Effector CD8-positive, alpha-beta T cell (primary cell): ENCODE measurements at places on chromosomes 2 and 18.

GRCh38 chr2:126686841-126687485 lies 31.0 kb downstream of the GYPC start:
- DNase-seq = no peak

- DNase-seq = no peak
Measured at GRCh38 chr2:113060796-113061195, 1.8 kb downstream of the IL36RN start.

- DNase-seq = no peak
Measured at GRCh38 chr18:654601-655000, 2.9 kb upstream of the TYMS start.

- no peak for DNase-seq
Measured at GRCh38 chr18:70311726-70312125, 22.9 kb downstream of the SOCS6 start.

DNA sequence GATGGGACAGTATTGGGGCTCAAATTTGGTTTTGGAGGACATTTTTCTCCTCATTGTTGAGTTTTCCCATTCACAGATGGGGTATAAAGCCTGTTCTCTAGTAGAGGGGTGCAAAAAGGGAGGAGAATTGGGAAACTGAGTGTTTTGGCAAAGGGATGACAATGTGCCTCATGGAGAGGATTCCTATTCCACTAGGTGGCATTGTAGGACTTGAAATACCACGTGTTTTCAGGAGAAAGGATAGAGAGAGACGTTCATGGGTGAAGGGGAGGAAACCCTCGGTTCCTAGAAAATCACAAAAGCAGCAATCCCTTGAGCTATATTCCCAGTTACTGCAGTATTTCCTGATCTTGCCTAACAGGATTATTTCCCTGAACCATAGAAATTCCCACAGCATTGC lies 113.7 kb upstream of the SRD5A2 start:
- DNase-seq = no peak

GRCh38 chr2:74374509-74375205 lies 5.5 kb downstream of the DCTN1 start:
- no peak for DNase-seq

GRCh38 chr2:159613651-159614285 lies 2.6 kb downstream of the BAZ2B start:
- DNase-seq = no peak

- DNase-seq = no peak
Measured at GRCh38 chr2:215930505-215931253, 82.7 kb downstream of the MREG start.

DNA sequence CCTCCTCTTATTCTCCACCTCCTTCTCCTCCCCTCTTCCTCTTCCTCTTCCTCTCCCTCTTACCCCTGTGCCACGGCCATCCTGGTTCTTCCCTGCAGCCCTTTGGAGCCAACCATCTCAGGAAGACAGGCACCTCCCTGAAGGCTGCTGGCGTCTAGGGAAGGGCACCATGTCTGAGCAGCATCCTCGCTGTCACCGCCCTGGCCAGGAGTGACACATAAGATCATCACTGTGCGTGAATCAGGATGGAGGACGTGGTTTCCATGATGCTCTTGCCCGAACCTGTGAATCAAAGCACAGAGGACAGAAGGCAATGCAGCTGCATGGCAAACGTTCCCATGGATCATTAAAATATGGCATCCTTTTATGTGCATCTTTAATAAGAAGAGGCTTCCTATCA lies 236.0 kb downstream of the SH3BP4 start:
- DNase-seq = no peak

DNA sequence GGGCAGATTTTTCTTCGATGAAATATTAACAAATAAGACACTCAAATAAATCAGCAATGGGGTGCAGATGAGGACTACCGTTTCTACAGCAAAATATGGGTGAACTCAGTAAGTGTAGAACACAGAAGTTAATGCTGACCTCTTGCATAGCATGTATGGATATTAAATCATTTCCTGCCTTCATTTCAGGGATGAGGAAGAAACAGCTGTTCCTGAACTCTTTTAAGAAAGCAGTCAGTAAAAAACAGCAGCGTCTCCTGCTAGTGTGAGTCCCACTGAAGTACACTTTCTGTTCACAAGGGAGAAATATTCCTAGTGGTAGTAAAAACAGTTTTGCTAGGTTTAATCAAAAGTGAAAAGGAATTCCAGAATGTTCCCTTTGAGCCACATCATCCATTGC lies 379.0 kb downstream of the ZEB2 start:
- DNase-seq = no peak

DNA sequence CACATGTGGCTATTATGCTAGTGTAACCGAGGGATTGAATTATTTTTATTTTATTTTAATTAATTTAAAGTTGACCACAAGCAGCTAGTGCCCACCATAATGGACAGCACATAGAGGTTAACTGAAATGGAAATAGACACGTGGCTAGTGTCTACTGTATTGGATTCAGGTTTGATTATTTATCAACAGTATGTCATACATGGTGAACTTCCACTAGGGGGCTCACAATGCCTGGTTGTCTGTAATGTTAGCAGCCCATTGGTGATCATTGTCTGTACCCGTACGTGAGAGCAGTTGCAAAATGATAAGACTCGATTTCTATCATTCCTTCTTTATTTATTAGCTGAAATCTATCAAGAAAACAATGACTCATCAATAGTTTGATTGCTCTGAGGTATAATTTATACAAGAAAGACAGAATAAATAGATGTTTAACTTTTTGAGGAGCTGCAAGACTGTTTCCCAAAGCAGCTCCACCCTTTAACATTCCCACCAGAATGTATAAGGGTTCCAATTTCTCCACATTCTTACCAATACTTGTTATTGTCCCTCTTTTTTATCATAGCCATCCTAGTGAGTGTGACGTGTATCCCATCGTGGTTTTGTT lies 76.5 kb downstream of the CYBRD1 start:
- peak; percentile 1 for DNase-seq

GRCh38 chr2:199792381-199792780 lies 58.6 kb downstream of the FTCDNL1 start:
- no peak for DNase-seq

GRCh38 chr18:65365245-65365980 lies 385.4 kb upstream of the CDH7 start:
- no peak for DNase-seq

- DNase-seq = no peak
Measured at GRCh38 chr2:180003559-180003958, 3.5 kb downstream of the CWC22 start.

DNA sequence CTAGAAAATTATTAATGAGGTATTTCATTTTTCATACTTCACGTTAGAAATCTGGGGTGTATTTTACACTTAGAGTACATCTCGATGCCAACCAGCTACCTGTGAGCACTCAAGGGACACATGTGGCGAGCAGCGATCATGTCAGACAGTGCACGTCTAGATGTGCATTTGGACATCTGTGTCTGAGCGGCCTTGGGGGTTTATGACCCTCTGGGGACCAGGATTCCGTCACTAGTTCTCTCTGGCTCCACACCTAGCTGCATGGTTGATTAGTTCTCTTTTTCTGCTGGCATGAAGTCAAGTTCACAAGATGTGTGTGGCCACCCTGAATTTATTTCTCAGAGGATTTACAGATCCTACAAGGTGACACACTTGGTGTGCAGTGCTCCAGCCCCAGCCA lies 192.2 kb downstream of the TSN start:
- DNase-seq = no peak

GRCh38 chr18:47728921-47729320 lies 201.5 kb downstream of the SMAD2 start:
- no peak for DNase-seq

GRCh38 chr18:36015629-36016028 lies 43.1 kb downstream of the RMP24 start:
- DNase-seq = no peak

GRCh38 chr18:52933356-52933755 lies 593.4 kb downstream of the DCC start:
- no peak for DNase-seq

- no peak for DNase-seq
Measured at GRCh38 chr2:56674084-56674483, 490.3 kb downstream of the CCDC85A start.

DNA sequence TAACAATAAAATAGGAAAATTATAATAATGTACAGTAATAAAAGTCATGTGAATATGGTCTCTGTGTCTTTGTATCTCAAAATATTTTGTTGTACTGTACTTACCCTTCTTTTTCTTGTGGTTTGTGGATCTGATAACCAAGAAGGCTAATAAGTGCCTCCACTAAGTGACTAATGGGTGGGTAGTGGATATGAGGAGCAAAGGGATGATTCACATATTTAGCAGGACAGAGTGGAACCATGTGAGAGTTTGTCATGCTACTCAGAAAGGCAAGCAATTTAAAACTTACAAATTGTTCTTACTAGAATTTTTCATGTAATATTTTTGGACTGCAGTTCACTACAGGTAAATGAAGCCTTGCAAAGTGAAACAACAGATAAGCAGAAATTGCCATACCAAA lies 1241.2 kb upstream of the CDH2 start:
- DNase-seq = no peak

DNA sequence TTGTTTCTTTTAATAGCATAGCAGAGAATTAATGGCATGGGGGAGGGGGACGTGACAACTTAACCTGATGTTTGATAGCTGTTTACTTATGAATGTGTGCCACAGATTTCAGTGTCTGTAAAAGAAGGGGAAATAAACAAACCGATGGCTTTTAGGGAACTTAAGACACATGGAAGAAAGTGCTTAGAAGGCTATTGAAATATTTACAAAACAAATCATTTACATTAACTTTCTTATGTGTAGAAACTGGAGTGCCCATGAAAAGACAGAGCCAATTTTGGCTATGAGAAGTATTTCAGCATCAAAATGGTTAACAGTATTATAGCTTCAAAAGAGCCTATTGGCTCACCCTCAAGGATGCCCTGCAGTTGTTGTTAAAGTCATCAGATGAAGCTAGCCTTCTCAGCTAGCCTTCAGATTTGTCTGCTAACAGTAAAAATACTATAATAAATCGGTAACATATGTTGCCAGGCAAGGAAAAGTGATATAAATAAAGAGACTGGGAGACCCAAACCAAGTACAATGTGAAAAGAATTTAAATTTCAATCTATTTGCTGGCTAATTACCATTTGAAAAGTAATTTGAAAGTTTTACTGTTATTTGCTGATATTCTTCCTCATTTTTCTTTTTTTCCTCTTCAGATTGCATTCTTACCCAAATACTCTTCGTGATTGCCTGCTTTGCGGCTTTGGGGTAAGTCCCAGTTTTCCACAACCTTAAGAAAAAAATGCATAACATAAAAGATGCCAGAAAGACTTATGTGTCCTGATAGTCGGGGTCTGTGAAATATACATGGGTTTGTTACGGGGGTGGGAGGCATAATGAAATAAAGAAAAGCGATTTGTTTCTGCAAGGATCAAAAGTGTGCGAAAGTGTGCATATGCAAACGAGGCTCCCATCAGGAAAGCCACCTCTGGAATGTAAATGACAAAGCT lies 256.4 kb downstream of the MEIS1 start:
- no peak for DNase-seq

DNA sequence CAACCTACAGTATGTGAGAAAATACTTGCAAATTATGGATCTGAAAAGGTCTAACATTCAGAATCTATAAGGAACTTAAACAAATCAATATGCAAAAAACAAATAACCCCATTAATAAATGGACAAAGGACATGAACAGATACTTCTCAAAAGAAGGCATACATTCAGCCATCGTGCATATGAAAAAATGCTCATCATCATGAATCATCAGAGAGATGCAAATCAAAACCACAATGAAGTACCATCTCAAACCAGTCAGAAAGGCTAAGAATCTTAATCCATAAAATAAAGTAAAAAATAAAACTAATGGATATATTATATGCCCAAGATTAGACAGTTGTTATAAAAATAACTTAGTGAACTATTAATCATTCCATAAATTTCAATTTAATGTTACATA lies 154.0 kb downstream of the CALCRL start:
- DNase-seq = no peak

DNA sequence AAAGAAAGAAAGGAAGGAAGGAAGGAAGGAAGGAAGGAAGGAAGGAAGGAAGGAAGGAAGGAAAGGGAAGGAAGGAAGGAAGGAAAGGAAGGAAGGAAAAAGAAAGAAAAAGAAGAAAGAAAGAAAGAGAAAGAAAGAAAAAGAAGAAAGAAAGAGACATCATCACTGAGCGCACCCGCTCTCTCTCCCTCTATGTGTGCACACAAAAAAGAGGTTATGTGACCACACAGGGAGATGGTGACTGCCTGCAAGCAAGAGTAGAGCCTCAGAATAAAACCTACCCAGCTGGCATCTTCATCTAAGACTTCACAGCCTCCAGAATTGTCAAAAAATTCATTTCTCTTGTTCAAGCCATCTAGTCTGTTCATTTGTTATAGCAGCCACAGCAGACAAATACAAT lies 1307.4 kb upstream of the ACVR2A start:
- DNase-seq = no peak

DNA sequence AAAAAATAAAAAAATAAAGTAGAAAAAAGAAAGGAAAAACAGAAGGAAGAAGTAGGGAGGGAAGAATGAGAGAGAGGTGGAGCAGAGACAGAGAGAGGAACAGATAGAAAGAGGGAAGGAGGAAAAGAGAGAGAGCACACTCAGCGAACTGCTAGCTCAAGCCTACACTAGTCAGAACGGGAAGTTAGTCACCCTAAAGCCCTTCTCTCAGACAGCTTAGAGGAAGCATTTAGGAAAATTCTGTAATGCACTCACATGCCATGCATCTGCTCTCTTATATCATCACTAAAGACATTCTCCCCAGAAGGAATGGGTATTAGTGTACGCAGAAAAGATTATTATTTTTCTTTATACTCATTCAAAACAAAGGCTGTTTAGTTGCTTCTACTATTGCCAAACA lies 68.1 kb upstream of the SULT1C3 start:
- DNase-seq = no peak
